ELF-1 (cell line): ENCODE measurements at places on chromosomes 1 and 21.

DNA sequence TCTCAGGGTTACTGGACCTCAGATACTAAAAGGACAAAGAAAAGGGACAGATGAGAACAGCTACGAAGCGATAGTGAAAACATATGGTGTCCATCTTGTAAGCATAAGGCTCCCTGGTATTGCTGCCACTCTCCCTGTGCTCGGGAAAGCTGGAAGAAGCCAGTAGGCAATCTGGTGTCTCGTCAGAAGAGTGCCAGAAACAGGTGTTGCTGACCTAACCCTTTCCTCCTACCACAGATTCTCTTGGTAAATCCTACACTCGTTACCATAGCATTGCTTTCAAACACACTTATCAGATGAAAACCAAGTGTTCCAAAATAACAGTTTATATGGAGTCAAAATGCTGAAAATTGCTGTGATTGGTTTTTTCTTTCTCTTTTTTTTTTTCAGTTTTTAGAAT, 146.3 kb downstream of the NRIP1 start:
- peak; percentile 8 for DNase-seq

GRCh38 chr1:157156058-157156541, 17.9 kb upstream of the ETV3 start:
- peak; percentile 96 for DNase-seq

DNA sequence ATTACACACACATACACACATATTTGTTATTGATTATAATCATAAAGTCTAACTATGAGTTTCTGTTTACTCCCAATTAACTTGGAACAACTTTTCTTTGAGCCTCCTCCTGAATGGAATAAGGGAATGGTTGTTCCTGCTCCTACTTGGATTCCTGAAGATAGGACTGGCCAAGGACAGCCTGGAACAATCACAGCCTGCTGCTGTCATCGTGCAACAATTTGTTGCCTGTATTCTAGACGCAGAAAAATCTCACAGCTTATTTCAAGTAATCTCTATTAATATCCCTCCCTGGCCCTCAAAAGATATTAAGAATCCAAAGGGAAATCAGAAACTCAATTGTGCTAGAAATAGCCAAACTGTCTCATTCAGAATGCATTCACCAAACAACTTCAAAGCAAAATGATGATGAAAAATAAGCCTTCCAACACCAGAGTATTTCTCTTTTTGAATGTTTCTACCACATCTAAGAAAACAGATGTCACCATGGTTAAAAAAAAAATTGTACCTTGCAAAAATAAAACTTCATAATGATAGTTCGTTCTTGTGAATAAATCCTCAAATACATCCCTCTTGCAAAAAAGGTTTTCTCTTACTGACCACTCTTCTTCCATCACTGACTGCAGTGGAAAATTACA, 30.9 kb downstream of the RCAN1 start:
- DNase-seq = no peak

GRCh38 chr1:96220651-96221050, 500.9 kb upstream of the PTBP2 start:
- DNase-seq = no peak

DNA sequence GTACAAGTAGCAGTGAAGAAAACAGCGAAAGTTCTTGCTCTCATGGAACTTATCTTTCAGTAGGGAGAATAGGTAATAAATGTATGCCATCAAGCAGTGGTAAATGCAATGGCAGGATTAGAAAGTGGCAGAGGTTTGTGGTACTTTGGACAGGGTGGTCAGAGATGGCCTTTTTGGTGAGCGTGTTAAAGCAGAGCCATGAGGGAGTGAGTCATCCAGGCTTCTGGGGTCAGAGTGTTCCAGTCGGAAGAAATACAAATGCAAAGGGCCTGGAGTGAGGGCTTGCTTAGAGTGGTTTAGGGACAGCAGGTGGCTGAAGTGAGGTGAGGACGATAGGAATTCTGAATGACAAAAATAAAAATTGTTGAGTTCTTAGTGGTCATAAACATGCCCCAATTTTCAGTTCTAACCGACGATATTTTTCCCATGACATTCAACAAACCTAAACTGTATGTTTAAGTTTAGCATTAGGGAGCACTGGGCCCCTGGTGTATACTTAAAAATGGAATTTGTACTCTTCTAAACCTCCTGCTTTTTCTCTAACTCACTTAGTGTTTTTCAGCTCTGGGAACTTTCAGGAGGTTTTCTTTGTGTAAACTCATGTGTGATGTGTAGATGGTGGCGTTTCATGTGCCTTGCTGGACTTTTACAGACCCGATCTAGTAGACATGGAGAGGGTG, 78.2 kb downstream of the MACF1 start:
- DNase-seq = no peak

DNA sequence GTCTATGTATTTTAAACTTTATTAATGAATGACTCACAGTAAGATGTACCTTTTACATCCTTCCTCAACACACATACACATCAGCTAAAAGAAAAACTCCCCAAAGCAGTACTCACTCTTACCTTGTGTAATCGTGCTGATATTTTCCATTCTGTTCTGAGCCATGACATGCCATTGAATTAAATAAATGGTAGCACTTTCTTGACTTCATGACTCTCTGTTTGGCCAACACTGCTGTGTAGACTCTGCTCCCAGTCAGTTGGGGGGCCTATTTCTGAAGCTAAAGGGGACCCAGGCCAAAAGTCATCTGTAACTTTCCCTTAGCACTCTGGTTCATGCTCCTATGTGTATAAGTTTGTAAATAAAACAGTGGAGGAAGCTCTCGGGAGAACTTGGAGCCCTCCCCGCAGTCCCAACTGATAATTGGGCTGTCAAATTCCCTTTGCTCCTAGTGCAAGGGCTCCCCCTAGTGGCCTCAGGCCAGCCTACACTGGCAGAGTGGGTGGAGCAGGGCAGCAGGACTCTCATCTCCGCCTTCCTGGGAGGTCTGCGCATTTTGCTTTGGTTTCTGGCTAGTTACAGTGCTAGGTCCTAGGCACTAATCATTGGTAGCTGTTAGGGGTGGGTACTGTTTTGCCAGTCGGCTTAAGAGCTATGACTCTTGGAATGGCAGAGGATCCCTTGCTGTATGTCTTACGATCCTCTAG, 1.7 kb upstream of the FYB2 start:
- peak; percentile 93 for DNase-seq

- no peak for DNase-seq
Observed at GRCh38 chr1:181541458-181541857, 58.1 kb downstream of the CACNA1E start.

GRCh38 chr1:64516803-64517568, 47.1 kb downstream of the CACHD1 start:
- no peak for DNase-seq

- DNase-seq = no peak
Observed at GRCh38 chr21:16775076-16775475, 737.8 kb upstream of the CXADR start.

DNA sequence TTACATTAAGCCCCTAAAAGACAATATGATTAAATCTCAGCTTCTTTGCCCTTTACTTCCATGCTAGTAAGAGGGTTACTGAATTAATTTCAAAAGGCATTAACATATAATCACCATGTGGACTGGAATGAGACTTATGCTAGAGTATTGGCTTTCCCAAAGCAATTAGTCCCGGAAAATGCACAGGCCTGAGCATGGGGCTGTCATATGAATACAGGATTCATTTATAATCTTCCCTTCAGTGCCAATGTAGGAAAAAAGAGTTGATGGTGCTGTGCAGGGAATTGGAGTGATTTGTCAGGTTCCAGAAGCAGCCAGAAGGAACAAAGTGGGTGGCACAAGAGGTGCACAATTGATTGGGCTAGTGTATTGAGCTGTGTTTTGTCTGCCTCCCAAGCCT, 199.0 kb upstream of the L1TD1 start:
- no peak for DNase-seq

- DNase-seq = no peak
Observed at GRCh38 chr1:69269491-69269890, 298.2 kb upstream of the LRRC7 start.
